ENCODE measurements at places on chromosomes 7 and 10.

- no peak for DNase-seq
Observed at GRCh38 chr7:110358028-110358427, 732.9 kb upstream of the LRRN3 start.

DNA sequence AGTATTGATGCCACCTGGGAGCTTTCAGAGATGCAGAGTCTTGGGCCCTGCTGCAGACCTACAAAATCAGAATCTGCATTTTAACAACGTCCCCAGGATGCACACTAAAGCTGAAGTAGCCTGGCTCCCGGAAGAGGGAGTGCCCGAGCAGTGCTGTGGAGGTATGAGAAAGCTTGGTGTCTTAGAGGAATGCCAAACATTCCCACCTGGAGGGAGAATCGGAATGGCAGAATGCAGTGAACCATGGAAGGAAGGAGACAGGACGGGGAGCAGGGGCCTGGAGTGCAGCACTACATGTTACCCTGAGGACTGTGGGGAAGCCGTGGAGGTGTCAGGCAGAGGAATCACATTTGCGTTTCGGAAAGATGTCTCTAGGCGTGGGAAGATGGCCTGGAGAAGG lies 90.9 kb downstream of the AOAH start:
- no peak for DNase-seq

DNA sequence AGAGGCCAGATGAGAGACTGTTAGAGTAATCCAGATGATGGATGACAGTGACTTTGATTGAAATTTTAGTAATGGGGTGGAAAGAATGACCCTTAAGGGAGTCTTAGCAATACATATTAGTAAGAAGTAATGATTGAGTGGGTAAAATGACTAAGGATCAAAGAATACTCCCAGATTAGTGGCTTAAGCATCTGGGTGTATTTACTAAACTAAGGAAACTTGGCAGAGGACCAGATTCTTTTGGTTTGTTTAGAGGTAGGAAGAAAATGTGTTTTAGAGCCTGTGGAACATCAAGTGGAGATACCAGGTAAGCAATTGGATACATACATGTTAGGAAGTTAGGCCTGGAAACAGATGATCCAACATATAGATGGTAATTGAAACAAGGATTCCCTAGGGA lies 58.8 kb upstream of the ADRA2A start:
- DNase-seq, result no peak

DNA sequence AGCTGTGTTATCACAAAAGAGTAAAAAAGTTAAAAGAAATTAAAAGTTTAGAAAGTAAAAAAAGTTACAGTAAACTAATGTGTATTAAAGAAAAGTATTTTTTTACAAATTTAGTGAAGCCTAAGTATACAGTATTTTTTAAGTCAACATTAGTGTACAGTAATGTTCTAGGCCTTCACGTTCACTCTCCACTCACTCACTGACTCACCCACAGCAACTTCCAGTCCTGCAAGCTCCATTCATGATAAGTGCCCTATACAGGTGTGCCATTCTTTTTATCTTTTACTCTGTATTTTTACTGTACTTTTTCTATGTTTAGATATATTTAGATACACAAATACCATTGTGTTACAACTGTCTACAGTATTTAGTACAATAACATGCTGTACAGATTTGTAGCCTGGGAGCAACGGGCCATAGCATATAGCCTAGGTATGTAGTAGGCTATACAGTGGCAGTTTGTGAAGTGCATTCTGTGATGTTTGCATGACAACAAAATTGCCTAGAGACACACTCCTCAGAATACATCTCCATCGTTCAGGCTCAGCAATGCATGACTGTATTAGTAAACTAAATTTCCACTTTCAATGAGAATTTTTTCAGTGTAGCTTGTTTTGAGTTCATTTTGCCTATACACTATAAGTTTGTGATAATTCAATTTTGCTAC lies 539.9 kb upstream of the C7orf33 start:
- DNase-seq, result no peak

GRCh38 chr7:41085244-41085643 lies 617.6 kb downstream of the INHBA start:
- no peak for DNase-seq

- no peak for DNase-seq
Observed at GRCh38 chr7:143305423-143306070, 10.4 kb upstream of the CLCN1 start.

GRCh38 chr10:59905731-59906416 lies 482 bp downstream of the CCDC6 start:
- no peak for DNase-seq

- no peak for DNase-seq
Observed at GRCh38 chr7:151411551-151411950, 1.7 kb upstream of the WDR86 start.

DNA sequence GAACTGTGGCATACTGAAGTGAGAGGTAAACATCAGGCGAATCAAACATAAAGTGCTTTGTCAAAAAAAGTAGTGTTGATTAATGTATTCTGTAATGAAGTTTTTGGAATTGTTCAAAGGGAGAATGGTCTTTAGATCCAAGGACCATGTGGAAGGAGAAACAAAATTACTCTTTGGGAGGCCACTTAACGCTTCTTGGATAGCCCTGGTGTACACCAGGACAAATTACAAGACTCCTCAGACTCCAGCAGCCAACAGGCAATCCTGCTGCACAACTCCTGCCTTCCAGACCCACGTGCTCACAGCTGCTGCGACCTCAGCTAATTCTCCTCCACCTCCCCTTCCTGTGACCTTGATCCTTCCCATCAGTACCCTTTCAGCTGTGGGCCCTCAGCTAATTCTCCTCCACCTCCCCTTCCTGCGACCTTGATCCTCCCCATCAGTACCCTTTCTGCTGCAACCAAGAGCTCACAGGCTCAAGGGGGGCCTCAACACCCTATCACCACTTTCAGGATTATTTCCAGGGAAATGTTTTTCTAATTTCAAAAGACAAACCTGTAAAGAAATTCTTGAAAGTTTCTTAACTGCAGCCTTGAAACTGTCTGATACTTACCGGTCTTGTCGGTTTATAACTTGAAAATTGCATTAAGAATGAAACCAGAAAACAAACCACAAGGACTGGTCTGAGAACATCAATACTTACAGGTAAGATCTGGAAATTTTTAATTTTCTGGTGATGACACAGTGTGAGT lies 29.7 kb upstream of the DDC start:
- DNase-seq, result no peak

GRCh38 chr7:122597277-122597676 lies 101.6 kb downstream of the RNF133 start:
- no peak for DNase-seq

- no peak for DNase-seq
Observed at GRCh38 chr7:33459340-33459751, 330.0 kb downstream of the BBS9 start.

DNA sequence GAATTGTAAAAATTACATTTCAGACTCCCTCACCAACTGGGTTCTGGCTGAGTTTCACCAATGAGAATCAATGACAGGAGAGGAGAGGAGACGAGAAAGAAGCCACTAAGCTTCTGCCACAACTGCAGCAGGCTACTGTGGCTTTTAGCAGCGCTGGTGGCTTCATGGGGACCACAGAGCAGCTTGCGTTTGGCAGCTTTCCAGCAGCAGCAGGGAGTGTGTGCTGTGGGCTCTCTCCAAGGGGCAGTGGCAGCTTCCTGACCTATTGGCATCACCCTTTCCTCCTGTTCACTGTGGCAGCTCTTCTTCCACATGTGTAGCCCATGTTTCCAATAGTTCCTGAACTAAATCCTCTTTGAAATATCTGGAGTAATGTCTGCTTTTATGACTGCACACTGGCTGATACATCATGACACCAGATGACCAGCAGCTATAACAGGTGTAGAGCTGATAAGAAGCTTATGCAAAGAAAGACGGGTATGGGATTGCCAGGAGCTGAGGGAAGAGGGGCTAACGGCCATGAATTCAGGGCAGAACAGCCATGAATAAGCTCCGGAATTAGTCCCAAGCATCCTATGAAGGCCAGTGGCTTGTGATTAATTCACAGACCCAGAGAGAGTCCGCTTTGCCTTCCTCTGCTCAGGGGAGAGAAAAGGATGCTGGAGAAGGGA lies 46.8 kb downstream of the KCNH2 start:
- DNase-seq, result no peak

All from esophagus squamous epithelium (tissue), 5 donors.